ENCODE measurements at places on chromosomes 5 and 9.

DNA sequence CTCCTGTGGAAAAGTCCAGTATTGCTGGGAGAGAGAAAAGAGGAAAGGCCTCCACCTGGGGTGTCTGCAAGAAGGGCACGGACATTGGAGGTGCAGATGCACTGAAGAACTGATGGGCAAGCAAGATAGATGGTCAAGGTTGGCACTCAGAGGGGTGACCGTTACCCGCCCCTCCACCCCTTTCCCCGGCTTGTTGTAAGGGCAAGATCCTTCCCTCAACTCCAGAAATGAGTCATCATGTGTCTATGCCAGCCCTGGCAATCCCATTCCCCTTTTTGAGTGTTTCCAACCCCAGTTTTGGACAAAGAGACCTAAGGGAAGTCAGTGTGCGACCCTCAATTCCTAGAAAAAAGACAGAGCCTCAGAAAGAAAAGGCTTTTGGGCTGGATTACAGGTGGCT, 34.9 kb upstream of the ATP6V1G1 start:
- no peak for DNase-seq

- DNase-seq: no peak
Measured at GRCh38 chr5:133995341-133995740, 9.4 kb downstream of the VDAC1 start.

DNA sequence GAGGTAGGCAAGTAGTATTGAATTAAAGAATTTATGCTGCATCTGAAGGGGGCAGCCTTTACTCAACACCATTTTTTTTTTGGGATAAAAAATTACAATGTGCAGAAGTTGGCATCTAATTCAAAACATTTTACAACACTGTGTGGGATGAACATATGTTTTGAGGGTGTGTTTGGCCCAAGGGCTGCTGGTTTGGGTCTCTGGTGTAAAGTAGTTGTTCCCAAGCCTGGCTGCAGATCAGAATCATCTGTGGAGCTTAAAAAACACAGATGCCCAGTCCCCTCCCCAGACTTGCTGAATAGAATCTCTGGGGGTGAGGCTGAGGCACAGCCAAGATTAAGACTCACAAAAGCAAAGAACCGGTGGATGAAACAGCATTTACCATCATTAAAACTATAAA, 33.0 kb upstream of the PDZD2 start:
- DNase-seq: no peak

DNA sequence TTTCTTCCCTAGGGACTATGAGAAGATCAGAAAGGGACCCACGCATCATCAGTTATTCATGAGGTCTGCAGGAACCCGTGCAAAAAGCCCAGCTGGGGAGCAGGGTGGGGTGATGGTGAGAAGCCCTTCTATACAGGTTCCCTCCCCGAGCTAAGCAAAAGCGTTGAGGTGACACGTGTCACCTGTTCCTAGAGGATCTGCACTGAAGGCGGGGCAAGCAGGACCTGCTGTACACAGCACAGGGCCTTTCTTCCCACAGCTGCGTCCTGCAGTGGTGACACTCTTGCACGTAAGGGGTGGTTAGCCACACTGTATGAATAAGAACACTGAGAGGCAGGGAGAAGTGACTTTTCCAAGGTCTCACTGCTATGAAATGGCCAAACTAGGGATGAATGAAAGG, 37.2 kb upstream of the SH3PXD2B start:
- no peak for DNase-seq

- no peak for DNase-seq
Measured at GRCh38 chr5:128315671-128316070, 222.4 kb downstream of the FBN2 start.

- DNase-seq: no peak
Measured at GRCh38 chr9:129822898-129823541, 916 bp downstream of the TOR1A start.

DNA sequence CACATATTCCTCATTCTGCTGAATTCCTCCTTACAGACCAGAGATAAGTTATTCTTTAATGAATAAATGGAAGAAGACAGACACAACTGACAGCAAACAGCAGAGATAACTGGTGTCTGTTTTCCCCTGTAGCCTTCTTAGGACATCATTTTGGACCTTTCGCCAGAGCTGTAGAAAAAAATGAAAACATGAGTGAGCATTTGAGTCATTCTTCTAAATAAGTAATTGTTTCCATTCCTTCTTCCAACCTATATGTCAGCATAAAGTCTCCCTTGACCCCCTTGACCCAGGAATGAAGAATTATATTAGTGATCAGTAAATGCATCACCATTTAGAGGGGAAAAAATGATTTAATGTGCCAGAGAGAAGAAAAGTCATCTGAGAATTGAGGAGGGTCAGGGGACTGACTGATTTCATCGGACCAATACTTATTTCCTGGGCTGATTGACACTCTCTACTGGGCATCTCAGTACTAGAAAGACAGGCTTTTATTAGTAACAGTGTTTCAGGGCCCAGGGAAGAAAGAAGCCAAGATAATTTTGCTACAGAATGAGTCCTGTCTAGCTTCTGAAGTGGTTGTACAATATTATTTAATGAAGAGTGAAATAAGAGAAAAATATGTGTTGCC, 597.0 kb downstream of the PSAT1 start:
- DNase-seq: no peak

GRCh38 chr9:76588316-76588715, 129.3 kb downstream of the GCNT1 start:
- no peak for DNase-seq

DNA sequence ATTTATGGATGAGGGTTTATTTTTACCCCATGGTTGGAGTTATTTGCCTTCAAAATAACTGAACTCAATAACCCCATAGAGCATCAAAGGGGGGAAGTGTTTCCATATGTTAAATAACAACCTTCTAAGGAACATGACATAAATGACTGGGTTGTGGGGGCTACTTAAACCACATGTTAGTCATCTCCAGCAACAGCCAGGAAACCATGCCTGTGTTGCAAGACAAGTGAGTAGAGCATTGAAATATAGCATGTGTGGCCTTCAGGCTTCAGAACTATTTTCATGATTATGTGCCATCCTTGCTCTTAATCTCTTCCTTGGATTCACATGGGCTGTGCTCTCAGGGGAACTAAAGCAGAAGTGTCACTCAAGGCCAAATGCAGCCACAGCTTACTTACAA, 431.2 kb downstream of the AGTPBP1 start:
- DNase-seq: no peak

DNA sequence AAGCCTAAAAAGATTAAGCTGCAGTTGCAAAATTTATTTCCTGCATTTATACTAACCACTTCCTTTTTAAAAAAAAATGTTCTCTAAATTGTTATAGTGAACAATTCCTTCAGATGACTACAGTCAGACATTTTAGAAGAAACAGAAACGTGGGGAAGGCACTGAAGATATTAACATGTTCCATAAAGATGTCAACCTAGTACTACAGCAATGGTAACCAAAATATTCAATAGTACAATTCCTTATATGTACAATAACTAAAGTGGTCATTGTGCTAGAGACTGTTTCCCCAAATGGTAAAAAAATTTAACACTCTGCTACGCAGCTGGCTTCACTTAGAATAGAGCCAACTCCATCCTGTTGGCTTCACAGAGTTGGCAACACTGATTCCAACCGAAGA, 97.7 kb downstream of the FNBP1 start:
- no peak for DNase-seq

DNA sequence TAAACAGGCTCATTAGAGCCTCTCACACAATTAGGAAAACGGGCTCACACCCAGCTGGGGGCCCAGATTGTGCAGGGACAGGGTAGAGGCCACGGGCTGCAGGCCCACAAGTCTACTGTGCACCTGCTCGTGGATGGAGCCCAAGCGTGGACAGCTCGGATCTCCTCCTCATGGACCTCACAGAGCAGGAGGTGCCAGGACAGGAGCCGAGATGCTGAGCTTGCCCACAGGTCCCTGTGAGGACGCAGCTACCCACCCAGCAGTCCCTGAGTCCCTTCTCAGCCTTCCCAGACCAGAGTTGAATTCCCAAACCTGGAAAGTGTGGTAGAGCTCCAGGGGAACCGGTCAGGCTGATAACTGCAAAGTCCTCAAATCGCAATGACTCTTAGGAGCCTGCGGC, 70.6 kb upstream of the OLFM1 start:
- no peak for DNase-seq

DNA sequence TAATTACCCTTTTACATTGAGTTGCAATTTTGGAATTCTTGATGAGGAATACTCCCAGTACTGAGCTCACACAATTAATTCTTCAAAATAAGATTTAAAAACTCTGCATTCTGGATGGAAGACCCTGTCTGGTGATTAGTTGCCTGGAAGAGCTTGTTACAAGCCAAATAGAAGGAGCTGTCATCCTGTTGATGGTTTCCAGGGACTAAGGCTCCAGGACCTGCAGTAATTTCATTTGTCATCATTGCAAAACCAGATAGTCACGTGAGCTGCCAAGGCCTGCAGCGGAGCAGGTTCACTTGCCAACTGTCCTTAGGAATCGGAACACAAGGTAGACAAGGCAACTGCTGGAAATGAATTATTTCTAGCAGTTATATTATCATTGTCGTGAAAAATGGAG, 597.7 kb downstream of the CCDC171 start:
- no peak for DNase-seq

- no peak for DNase-seq
Measured at GRCh38 chr5:151345808-151346478, 1.4 kb downstream of the SLC36A2 start.

- no peak for DNase-seq
Measured at GRCh38 chr5:71905834-71906711, 187.0 kb downstream of the CARTPT start.

DNA sequence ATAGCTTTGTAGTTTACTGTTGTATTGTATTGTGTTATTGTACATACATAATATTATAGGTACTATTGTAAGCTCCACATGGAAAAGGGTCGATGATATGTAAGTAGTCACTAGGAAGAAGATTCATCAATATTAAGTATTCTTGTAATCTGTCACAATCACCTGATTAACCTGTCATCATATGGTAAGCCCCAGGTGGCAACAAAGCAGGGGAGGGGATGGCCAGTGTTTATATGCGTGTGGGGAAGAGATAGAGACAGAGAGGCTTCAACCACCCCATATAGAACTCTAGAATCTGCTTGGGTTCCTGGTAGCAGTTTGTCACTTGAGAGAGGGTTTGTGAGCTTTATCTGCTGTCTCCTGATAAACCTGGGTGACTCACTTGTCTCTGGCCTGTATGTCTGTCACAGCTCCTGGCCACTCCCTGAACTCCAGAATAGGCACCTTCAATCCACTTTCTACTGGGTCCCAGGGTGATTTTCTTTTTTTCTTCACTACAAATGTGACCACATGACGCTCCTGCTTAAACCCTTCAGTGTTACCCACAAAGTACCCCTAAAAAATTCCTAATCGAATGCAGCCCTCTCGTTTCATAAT, 48.9 kb upstream of the CPEB4 start:
- DNase-seq: no peak

DNA sequence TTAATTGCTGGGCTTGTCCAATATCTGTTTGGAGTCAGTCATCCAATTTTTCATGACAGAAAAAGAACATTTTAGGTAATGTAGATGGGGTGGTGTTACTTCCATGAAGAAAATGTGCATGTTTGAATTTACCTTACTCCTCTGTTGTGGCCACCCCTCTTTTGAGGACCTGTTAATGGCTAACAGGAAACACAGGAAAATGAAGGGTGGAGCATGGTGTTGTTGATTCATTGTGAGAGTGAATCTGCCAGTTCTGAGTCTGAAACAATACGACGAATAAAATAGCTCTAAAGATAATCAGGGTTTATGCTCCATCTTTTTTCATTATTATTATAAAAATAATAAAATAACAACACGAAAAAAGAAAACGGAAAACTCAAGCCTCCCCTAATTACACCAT, 335.3 kb downstream of the KDM4C start:
- DNase-seq: no peak

GRCh38 chr9:37859043-37859442, 44.9 kb downstream of the SLC25A51 start:
- no peak for DNase-seq

DNA sequence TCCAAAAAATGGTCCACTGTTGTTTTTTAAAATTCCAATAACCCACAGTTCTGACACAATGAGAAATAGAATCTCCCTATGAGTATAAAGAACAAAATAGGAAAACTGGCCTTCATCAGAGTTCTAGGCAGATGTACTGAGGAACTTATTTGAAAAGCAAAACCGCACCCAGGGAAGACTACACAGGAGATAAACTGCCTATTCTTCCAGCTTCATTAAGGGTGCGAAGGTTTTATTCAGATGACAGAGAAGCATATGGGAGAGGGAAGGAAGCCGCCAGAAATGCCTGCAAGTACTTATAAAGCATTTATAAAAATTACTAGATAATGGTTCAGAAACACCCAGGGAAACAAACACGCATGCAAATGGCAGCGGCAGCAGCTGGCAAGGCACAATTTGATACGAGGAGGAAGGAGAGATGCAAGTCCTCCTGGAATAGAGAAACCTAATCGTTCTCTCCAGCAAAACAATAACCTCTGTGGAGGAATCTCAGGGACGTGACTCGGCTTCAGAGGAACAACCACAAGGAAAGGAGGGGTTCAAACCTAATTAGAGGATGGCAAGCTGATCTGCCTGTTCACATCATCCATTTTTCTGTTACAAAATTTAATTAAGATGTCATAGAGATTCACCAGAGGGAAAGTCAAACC, 9.0 kb downstream of the TTLL11 start:
- DNase-seq: peak; percentile 9

- DNase-seq: no peak
Measured at GRCh38 chr5:146066968-146067367, 38.4 kb downstream of the PLAC8L1 start.

DNA sequence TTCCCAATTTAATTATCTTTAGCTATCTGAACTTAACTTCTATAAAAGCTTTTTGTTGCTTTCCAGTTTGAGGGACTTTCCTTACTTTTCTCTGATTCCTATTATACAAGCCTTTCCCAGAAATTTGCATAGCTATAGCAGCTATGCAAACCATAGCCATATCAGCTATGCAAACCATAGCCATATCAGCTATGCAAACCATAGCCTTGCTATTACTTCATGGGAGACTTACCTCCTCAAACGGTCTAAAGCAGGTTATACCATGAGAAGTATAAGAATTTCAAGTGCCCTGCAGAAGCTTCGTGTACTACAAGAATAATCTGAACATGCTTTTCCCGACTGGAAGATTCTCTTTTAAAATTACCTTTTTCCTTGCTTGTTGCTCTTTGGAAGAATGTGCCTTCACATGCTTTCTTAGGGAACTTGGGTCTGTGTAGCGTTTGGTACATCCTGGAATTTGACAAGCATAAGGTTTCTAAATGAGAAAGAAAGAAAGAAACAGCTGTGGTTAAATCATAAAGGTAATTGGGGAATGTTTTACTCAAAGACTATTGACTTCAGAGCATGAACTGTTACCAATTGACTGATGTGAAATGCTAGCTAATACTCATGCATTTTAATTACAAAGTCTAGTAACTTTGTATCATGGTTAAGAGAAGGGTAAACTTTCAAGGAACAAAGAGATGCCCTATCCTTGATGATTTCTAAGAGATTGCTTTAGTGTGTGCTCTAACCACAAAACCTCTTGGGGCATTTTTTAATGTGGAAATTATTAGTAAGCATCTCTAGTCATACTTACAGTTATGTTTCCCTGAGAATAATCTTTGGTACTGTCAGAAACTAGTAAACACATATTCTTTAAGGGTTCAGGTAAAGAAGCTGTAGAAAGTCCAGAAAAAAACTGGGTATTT, 367.6 kb downstream of the GLIS3 start:
- DNase-seq: no peak
